ENCODE measurements at places on chromosomes 1 and 21.

DNA sequence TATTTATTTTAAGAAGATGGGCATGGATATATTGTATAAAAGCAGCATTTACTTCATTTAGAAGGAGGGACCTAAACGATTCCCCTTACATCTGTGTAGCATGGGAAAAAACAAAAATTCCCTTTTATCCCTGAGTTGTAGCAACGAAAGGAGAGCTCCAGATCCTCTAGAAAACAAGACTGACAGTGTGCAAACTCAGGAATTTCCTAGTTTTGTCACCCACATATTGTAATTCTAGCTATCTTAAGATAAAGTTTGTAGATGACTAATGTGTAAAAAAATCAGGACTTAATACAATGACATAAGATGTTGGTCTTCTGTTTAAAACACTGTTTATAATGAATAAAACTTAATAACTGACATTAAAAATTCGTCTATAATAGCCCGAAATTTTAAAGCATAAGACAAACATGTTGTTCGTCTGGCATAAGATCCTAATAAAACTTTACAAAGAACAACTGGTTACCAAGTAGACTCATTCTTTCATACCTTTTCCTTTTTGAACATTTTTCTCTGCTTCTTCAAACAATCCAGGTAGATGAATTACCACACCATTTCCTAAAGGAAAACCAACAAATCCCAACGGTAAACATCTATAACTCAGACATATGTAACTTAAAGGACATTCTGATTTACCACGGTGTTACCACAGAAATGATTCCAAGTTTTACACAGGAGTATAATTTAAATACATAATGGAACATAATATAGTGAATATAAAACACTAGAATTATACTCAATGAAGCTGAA lies 15.2 kb downstream of the ADSS2 start:
- no peak for DNase-seq

GRCh38 chr1:168112673-168113305 lies 23.9 kb downstream of the GPR161 start:
- peak; percentile 29 for DNase-seq

DNA sequence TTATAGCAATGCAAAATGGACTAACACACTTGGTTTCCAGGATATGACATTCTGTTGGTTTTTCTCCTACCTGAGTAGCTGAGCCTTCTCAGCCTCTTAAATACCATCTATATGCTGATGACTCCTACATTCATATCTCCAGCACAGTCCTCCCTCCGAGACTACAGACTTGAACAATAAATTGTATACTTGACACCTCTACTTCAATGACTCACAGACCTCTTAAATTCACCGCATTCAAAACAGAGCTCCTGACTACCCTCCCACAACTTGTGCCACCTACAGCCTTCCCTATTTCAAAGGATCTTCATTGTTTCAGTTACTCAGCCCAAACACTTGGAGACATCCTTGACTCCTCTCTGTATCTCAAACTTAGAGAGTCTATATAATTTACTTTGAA lies 66.8 kb upstream of the ASB17 start:
- DNase-seq = no peak

GRCh38 chr1:152024223-152024622 lies 12.6 kb downstream of the S100A11 start:
- no peak for DNase-seq

All from stimulated activated CD8-positive, alpha-beta memory T cell treated with anti-CD3 and anti-CD28 coated beads, Interleukin-7, amount 100 ng/mL, for 48 hours (primary cell).